Breast epithelium (tissue), 4 donors: ENCODE measurements at places on chromosomes 5 and 9. TPM values are rescaled to one million over a fixed set of nuclear protein-coding genes. Genes with fewer than 3 reads are reported as not detected.

- DNase-seq = no peak
Measured at GRCh38 chr5:143311428-143311827, 92.1 kb downstream of the NR3C1 start.

- no peak for DNase-seq
Measured at GRCh38 chr5:58481066-58481676, 10.1 kb upstream of the GAPT start.

- DNase-seq = no peak
Measured at GRCh38 chr5:1404062-1404461, 41.2 kb downstream of the SLC6A3 start.

- no peak for DNase-seq
Measured at GRCh38 chr5:125961150-125961549, 462.1 kb upstream of the GRAMD2B start.

- DNase-seq = no peak
Measured at GRCh38 chr9:121840838-121841760, 189.7 kb downstream of the DAB2IP start.

- DNase-seq = no peak
Measured at GRCh38 chr9:93032545-93032944, 26.0 kb upstream of the SUSD3 start.

GRCh38 chr5:16593013-16593412, 23.8 kb downstream of the RETREG1 start:
- DNase-seq = no peak

DNA sequence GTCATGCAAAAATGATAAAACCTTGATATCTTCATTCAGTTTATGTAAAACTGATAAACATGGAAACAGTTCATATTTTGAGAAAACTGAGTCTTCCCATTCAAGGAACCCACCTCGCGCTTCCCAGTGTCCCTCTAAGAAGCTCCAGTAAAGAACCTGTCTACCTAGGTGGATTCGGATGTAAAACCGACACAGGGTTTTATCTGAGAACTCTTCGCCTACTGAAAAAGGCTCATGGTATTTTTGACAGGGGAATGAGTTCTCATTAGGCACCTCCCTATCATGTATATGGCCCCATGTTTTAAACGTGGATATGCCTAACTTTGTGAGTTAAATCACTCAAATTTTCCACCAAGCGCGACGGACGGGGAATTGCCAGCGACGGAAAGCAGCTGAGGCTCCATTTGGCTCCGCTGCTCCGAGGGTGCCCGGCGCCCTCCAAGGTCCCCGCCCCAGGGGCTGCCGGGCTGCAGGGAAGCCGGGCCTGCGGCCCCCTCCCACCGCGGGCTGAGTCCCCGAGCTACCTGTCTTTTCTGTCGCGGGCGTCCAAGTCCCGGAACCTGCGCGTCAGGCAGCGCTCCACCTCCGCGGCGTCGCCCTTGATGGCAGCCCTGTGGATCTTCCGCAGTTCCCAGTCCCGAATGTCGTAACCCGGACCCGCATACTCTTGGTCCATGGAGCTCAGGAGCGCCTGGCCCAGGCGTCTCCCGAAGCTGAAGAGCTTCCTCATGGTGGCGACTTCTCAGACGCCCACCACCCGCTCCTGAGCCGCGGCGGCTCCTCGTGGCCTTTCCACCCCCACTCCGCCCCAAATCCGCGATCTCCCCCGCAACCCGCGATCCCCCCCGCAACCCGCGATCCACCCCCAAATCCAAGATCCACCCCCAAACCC, 594 bp downstream of the ANKRD18A start:
- DNase-seq = no peak

MEIKIN gene
- total RNA-seq = not detected

SIT1 gene
- total RNA-seq = 3.2 TPM

LPAR1 gene
- 138 TPM for total RNA-seq

OR13C5 gene
- total RNA-seq = not detected

- DNase-seq = no peak
Measured at GRCh38 chr9:18822850-18823249, 210.2 kb downstream of the SAXO1 start.

CDKN2B gene
- total RNA-seq = 7.3 TPM

IL6ST gene
- total RNA-seq = 722 TPM

- DNase-seq = no peak
Measured at GRCh38 chr5:76964060-76964459, 11.2 kb downstream of the CRHBP start.

DNA sequence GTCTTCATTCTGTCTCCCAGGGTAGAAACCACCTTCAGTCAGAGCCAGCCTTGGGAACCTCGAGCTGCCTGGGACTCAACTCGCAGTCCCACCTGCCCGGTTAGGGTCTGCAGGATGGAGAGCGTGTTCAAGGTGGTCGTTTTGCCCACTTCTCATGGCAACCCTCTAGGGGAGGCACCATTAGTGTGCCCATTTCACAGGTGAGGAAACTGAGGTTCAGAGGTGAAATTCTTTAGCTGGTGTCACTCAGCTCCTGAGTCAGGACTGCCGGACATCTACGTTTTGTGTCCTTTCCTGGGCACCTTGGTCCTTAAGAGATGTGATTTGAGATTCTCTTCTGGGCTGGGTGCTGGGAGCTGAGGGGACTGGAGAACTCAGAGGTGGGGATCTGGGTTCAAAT, 30.0 kb downstream of the DAB2IP start:
- DNase-seq = no peak

- DNase-seq = no peak
Measured at GRCh38 chr5:156181656-156182055, 145.3 kb upstream of the SGCD start.

DNA sequence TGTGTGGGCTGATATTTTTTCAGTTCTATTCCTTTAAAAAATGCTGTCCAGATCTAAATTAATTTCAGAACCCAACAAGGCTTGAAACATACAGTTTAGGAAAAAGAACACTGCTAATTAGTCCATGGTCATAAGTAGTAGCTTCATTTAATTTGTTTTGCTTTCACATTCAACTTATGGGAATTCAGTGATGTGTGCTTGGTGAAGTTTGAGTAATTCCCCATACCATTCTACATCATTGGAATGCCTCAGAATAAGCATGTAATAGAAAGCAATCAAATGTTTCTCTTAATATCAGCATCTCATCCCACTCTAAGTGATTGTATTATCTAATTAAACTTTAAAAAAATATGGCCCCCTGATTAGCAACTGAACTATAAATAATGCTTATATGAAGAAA, 2.7 kb downstream of the CNTLN start:
- no peak for DNase-seq

DNA sequence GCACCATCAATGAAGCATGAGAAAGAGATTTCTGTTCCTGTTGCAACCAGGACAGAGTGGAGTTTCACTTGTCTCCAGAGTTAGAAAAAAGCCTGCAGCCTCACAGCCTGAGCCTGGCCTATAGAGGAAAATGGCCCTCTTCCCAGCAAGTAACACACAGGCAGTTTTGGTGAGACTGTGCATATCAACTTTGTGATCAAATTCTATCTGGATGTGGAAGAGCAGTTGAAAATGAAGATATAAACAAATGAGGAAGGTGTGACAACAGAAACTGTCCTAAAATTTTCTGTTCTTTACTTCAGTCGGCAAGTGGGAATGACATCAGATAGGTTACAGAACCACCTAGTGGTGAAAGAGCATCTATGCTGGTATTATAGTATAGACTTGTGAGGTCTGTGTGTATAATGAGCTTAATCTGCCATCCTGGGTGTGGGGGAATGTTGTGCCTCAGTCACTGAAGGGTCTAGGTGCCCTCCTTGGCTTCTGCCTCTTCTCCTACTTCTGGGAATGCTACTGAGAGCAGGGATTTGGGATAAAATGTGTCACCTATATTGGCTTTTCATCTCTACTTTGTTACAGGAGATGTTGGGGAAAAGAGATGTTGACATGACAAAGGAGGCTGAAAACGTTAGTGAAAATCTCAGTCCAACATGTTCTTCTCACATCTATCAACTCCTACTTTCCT, 28.2 kb downstream of the YIPF5 start:
- DNase-seq = no peak

GRCh38 chr9:87708986-87709728, 16.8 kb upstream of the CTSL start:
- DNase-seq = no peak

DNA sequence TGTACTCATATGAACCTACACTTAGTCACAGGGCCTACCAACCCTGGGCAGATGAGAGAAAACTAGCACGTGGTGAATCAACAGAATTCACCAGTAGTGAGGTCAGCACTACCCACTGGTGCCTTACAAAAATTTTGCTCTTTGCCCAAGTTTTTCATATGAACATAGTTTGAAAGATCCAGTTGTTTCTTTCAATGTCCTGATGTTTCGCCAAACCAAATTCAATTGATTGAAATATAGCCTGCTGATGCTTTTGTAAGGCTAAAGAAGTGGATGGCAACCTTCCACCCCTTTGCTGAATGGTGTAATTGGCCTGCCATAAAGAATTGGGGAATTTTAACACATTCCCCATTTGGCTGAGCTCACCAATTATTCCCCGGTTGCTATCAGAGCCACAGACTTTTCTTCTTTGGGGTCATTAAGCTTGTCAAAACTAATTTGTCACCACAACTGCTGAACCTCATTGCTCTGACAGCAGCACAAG, 339.2 kb downstream of the GLIS3 start:
- no peak for DNase-seq

GRCh38 chr5:72698481-72698880, 118.0 kb upstream of the TNPO1 start:
- DNase-seq = no peak

- DNase-seq = no peak
Measured at GRCh38 chr5:102682101-102682647, 72.9 kb upstream of the PAM start.

SLC36A3 gene
- total RNA-seq = not detected

GRCh38 chr5:148911386-148911785, 85.0 kb downstream of the ADRB2 start:
- no peak for DNase-seq

UGT3A1 gene
- total RNA-seq = not detected

GRCh38 chr5:169176709-169177694, 123.9 kb downstream of the SLIT3 start:
- DNase-seq = no peak

RGS3 gene
- 31.7 TPM for total RNA-seq

- DNase-seq = no peak
Measured at GRCh38 chr5:435961-436640, 6.9 kb upstream of the EXOC3 start.

- DNase-seq = no peak
Measured at GRCh38 chr5:16540421-16540820, 74.8 kb upstream of the ZNF622 start.

C5orf58 gene
- 0.15 TPM for total RNA-seq

GRCh38 chr5:173714551-173715428, 98.3 kb upstream of the BOD1 start:
- no peak for DNase-seq
